ENCODE measurements at places on chromosomes 16 and 17.
A peak's percentile ranks its signal among the peaks of the same experiment; 100 is the strongest.

- no peak for DNase-seq
These were observed 70.3 kb downstream of the SEC14L1 start for GRCh38 chr17:77210946-77211541.

- DNase-seq: no peak
These were observed 8.4 kb downstream of the FBRS start for GRCh38 chr16:30666681-30667080.

DNA sequence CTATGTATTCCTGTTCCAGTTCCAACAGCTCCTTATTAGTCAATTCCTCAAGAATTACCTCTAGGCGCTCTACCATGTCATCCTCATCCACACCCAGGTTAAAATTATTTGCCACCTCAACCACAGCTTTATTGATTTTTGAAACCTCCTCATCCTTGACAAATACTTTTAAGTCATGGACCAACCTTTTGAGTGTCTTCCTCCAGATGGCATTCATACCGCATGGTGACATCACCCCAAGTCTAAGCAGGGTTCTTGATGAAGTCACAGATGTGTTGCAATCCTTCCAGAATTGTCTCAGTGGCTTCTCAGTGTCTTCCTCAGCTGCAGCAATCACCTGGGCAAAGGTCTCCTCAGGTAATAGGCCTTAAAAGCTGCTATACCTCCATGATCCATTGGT, 40.1 kb downstream of the BCL7C start:
- peak; percentile 16 for DNase-seq

- DNase-seq: no peak
These were observed 37.0 kb upstream of the CDH1 start for GRCh38 chr16:68700120-68700519.

DNA sequence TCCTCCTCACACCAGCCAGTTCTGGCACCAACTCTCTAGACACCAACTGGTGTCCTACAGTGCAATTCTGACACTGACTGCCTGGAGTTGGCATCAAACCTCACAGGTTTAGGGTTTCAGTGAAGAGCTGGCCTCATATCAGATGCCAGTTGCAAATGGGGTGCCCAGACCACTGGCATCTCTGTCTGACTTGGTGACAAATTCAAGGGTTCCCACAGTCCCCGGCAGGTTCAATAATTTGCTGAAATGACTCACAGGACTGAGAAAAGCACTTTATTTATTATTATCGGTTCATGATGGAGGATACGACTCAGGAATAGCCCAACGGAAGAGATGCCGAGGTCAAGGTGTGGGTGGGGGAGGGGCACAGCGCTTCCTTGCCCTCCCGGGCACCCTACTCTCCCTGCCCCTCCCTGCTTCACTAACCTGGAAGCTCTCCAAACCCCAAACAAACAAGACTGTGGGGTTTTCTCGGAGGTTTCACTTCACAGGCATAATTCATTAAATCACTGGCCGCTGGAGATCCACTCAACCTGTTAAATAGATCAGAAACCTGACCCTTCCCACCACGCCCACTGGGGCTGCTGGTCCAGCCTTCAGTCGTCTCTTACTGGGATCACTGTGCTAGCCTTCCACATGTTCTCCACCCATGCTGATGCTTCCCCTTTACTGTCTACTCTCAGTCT, 1.7 kb upstream of the NLRP1 start:
- DNase-seq: peak; percentile 84

- no peak for DNase-seq
These were observed 71.1 kb downstream of the METRNL start for GRCh38 chr17:83150369-83151055.

GRCh38 chr16:58456193-58456592, 43.8 kb upstream of the NDRG4 start:
- DNase-seq: peak; percentile 64

GRCh38 chr16:23754594-23755483, at the start of gene CHP2:
TSS of gene CHP2 (plus strand) at chr16:23755026. CDS start at chr16:23755050, 24 bp downstream.
- DNase-seq: no peak

- DNase-seq: no peak
These were observed 40.3 kb downstream of the MEAK7 start for GRCh38 chr16:84464116-84464515.

GRCh38 chr16:24309258-24310142, 53.4 kb downstream of the CACNG3 start:
- DNase-seq: peak; percentile 83

- DNase-seq: no peak
These were observed 4.0 kb downstream of the HAP1 start for GRCh38 chr17:41730479-41730878.

- DNase-seq: no peak
These were observed 25.8 kb downstream of the CRISPLD2 start for GRCh38 chr16:84845496-84846002.

GRCh38 chr17:30297715-30298114, 6.0 kb upstream of the BLMH start:
- no peak for DNase-seq

- DNase-seq: no peak
These were observed 25.2 kb upstream of the SLC5A11 start for GRCh38 chr16:24820522-24820921.

Data from Caki2 (cell line).